ENCODE measurements at places on chromosomes 4 and X.

DNA sequence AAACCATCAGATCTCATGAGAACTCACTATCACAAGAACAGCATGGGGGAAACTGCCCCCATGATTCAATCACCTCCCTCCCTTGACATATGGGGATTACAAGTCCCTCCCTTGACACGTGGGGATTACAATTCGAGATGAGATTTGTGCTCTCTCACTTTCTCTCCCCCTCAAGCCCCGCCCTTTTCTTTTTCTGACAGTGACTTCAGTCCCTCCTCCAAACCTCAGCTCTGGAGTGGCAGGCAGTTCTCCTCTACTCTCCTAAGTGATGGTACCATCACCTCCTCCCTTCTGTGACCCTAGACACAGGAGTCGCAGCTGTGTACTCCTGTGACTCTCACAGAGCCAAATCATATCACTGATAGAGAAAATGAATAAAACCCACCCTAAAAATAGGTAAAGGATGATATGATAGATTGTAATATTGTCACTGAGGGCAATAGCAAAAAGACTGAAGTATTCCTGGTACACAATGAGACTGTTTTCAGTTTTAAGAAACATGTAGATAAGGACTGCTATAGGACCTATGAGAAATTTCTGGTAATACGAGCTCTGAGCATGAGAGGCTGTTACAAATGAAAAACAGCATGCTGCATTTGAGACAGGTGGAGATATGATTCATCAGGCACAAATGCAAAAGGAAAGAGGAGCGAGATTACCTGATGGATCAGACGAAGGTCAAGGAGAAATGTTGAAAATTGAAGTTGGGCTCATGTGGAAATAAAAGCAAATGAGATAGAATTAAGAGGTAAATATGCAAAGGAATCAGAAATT, 101.2 kb upstream of the CBLL2 start:
- DNase-seq = no peak

- no peak for DNase-seq
Measured at GRCh38 chr4:77652237-77652897, 46.7 kb downstream of the CXCL13 start.

GRCh38 chr4:136800248-136800647, 732.0 kb downstream of the PCDH18 start:
- no peak for DNase-seq

GRCh38 chr4:54098375-54098774, 1.6 kb upstream of the GSX2 start:
- no peak for DNase-seq

DNA sequence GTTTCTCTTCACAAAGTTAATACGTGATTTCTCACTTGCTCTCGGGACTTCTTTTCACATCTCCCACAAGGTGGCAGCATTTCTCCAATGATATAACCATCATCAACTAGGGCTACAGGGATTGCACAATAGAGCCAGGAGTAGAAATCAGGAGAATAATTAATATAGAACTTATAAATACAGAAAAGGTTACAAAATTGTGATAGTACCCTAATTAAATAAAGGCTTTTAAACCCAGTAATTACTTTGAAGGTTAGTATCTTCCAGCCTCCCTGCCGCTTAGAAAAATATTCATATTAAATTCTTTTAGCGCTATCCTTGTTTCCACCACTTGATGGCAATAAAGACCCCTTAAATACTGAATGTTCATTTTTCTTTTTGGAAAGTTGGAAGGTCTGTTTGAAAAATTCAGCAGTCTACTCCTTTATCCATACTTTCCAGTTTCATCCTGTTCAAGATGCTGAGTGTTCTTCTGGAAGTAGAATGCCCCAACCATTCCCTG, 65.8 kb downstream of the RASGEF1B start:
- no peak for DNase-seq
